ENCODE measurements at places on chromosomes 3 and 15.

DNA sequence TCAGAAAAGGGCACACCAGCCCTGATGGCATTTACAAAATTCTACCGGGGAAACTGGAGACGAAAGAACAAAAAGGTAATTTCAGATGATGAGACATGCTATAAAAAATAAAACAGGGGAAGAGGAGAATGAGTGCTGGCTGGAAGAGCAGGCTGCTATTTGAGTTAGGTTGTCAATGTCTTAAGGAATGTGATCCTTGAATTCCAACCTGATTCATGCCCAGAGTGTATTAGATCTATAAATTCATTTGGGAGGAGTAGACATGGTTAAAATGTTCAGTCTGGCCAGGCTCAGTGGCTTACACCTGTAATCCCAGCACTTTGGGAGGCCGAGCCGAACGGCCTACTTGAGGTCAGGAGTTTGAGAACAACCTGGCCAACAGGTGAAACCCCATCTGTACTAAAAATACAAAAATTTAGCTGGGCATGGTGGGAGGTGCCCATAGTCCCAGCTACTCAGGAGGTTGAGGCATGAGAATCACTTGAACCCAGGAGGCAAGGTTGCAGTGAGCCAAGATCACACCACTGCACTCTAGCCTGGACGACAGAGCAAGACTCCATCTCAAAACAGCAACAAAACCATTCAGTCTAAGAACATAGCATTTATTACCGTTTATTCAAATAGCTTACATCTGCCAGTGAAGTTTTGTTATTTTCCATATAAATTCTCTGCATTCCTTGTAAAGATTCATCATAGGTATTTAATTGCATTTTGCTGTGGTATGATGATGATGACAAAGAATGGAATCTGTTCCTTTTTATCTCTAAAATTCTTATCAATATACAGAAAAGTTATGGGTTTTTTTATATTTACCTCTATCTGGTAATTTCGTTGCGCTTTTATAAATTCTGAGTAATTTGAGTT is 126.7 kb upstream of the NR2E3 start:
- DNase-seq = no peak

GRCh38 chr3:97131476-97131875 is 317.1 kb downstream of the EPHA6 start:
- DNase-seq = no peak

DNA sequence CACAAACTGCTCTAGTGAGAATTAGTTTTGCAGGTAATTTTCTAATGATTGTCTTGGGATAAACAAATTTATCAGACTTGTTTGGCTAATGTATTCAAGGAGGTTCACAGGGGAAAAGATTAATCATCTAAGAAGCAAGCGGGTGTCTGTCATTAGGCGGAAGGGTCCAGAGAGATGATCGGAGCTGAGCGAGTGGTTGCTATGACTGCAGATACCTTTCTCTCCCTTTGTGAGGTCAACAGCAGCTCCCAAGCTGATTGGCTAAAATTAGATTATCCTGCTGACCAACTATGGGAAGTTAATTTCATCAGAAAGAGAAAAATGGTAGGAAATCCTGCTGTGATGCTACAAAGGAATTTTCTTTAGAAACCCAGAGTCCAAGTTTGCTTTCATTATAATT is 276.0 kb downstream of the SOX2 start:
- DNase-seq = no peak

- no peak for DNase-seq
Measured at GRCh38 chr3:87260270-87260669, 16.1 kb downstream of the POU1F1 start.

- DNase-seq = no peak
Measured at GRCh38 chr15:101252836-101253235, 988 bp upstream of the CHSY1 start.

DNA sequence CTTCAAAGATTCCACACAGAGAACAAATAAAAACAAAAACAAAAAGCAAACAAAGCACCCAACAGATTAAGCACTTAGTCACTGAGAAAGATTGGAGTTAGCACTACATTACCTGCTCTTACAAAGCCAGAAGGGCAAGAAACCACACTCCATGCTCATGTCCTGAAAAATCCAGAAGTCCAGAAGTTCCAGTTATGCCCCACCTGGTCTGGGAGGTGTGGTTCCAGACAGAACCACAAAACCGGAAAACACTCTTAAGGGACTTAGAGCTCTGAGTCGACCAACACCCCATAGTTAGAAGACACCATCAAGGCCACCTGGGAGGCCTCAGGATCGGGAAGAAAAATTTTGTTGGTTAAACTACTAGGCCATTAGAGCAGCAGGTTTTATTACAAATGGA is 88.9 kb downstream of the TNIK start:
- no peak for DNase-seq

DNA sequence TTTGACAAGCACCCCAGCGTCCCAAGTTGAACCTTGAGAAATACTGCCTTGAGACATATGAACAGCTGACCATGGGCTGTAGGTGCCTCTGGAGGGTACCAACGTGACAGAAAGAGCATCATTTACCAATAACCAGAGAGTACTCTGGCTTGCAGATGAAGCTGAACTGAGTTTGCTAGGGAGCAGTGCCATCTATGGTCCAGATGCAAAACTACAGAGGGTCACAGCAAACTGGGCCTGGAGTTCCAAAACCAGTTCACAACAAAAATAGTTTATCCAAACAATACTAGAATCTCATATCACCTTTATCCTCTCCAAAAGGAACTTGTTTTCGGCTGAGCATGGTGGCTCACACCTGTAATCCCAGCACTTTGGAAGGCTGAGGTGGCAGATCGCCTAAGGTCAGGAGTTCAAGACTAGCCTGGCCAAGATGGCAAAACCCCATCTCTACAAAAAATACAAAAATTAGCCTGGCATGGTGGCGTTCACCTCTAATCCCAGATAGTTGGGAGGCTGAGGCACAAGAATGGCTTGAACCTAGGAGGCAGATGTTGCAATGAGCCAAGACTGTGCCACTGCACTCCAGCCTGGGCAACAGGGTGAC is 69.3 kb downstream of the CHAC1 start:
- DNase-seq = peak; percentile 36

DNA sequence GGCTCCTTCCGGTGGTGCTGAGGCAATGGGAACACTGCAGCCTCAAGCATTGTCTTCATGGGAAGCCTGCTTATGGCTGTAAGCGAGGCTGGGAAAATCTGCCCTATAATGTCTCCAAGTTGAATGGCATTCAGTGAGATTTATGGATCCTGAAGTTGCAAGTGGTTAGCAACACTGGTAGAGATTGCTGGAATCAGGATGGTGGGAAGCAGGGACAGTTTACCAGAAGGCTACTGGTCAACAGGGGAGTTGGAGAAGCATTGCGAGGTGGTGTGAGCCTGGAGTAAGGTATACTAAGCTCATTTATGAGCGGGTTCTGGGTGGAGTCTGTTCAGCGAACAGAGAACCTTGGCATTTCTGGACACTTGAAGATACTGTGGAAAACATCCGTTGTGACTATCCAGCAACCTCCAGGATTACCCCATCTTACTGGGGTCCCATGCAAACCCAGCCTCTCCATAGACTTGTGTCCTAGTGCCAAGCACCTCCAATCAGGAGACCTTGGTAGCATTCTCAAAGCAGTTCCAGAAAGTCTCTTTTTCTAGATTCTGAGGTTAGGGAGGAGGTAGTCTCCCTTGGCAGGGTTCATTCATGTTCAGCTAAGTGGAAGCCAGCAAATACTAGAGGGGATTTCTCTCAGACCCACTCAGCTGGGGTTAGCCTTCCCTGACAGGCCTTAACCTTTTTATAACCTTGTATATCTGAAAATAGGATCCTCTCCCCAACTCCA is 7.3 kb downstream of the RPSA start:
- no peak for DNase-seq

GRCh38 chr15:96038650-96039049 is 291.9 kb upstream of the NR2F2 start:
- DNase-seq = no peak

- DNase-seq = no peak
Measured at GRCh38 chr3:100360757-100361496, 26.4 kb downstream of the NIT2 start.

DNA sequence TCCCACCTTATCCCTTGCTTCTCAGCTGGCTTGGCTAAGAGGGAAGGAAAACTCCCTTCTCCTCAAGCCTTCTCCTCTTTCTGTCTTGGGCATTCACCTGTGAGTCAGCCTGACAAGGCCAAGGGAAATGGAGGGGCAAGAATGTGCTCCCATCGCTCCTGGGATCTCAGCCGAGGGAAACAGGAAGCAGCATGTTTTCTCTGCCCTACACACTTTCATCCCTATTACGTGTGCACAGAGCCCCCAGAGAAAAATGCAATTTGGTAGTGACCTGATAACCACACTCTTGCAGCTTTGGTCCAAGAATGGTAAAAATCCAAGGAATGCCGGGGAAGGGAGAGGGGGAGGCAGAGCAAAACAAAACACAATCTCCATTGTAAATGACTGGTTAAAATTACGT is 32.9 kb upstream of the MTMR10 start:
- no peak for DNase-seq

DNA sequence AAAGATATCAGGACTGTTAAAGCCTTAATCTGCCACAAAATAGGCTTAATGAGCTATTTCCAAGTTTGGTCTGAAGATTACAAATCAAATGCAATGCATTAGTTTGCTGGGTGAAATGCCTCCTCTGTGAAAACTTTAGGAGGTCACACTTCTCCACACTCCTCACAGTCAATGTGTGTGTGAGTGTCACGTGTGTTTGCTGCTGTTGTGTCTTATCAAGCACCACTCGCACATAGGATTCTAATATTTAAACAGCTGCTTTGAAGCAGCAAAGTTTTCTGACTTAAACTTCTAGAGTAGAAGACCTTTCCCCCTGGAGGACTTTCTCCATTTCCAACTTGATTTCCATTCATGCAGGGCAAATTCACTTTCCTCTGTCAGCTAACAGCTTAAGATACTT is 203.2 kb upstream of the PEX5L start:
- DNase-seq = no peak

- DNase-seq = no peak
Measured at GRCh38 chr3:67094167-67094566, 96.1 kb downstream of the KBTBD8 start.

DNA sequence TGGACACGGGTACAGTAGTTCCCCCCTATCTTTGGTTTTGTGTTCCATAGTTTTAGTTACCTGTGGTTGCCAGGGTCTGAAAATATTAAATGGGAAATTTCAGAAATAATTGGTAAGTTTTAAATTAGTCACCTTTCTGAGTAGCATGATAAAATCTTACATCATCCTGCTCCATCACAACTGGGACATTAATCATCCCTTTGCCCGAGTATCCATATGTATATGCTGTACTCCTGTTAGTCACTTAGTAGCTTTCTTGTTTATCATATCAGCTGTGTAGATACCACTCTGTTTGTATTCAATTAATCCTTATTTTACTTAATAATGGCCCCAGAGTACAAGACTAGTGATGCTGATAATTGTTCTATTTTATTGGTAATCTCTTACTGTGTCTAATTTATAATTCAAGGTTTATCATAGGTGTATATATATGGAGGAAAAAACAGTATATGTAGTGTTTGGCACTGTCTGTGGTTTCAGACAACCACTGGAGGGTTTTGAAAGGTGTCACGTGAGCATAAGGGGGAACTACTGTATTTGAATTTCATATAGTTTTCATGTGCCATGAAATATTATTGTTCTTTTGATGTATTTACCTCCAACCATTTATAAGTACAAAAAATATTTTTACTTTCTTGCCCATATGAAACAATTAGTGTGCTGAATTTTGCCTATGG is 41.4 kb downstream of the CTDSPL2 start:
- no peak for DNase-seq

DNA sequence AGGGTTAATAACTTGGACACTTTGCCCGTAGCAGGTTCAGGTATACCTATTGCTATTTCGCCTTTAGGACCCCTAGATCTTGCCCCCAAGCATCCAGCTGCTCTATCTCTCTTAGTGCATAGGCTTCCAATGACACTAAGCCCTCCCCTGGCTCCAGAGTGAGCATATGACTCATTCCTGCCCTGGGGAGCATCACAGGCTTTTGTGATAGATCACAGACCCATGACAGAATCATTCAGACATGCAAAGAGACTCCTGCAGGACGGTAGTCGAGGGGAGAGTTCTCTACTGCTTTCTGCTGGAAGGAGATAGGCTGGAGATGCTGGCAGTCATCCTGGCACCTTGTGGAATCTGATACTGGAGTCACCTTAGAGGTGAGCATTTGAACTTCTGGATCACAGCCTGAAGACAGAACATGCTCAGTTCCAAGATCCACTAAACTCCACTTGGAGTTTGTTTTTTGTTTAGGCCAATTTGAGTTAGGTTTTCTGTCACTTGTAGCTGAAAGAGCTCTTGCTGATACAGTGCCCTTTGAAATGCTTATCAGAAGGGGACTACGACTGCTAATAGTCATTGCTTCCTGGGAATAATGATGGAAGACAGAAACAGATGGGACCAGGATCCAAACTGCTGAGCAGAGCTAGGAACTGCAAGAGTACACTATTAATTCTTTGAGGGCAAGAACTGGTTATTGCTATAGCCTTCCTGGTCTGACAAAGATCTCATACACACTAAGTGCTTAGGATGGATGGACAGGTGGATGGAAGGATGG is 11.0 kb downstream of the LYSMD2 start:
- peak; percentile 44 for DNase-seq

- DNase-seq = no peak
Measured at GRCh38 chr3:184177331-184177731, 2.7 kb downstream of the AP2M1 start.

DNA sequence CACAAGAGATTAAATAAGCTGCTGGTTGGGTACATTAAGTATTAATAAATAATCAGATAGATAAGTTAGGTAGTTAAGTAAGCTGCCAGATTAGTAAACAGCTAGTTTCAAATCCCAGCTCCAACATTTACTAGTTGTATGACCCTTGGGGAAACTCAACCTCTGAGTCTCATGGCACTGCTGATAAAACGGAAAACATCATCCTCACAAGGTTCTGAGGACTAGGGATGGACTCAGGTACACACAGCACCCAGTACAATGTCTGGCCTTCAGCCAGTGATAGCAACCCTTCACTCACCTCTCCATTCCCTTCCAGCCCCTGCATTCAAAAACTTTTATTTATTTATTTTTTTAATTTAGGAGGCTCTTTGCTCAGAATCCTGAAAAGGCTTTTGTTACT is 32.3 kb downstream of the B3GNT5 start:
- DNase-seq = no peak

- no peak for DNase-seq
Measured at GRCh38 chr3:42702982-42703694, 540 bp upstream of the HHATL start.

DNA sequence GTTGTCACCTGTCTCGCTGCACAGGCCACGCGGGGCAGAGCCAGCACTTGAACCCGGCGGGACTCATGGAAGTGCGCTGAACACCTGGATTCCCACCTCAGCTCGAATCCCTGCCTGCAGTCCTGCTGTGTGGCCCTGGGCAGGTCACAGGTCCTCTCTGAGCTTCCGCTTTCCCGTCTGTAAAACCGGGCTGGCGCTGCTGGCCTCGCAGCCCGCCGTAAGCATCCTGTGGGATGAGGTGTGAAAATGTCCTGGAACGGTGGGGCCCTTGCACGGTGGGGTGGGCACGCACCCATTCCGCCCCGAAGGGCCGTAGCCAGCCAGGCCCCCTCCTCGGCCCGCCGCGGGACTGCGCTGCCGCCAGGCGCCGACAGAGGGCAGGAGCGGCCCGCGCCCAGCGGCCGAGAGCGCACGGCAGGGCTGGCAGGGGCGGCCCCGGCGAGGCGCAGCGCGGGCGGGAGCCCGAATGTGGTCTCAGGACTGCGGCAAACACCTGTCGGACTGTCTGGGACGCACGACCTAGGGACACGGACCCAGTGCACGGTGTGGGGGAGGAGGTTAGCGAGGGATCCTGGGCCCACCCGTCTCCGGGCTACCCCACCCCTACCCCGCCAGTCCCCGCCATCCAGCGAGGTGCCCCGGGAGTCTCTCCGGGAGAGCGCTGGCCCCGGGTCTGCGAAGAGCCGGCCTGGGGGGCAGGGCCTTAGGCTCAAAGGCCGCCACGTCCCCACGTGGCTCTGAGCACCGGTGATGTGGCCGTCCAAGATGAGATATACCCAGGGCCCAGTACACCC is 40.4 kb downstream of the DNAJB8 start:
- DNase-seq = peak; percentile 26
